ENCODE measurements at places on chromosomes 6 and 20. TPM values are rescaled to one million over a fixed set of nuclear protein-coding genes. Genes with fewer than 3 reads are reported as not detected.

The HDGFL1 gene
- total RNA-seq, result not detected

The MYLIP gene
- total RNA-seq, result 18.4 TPM

The COL10A1 gene
- total RNA-seq, result not detected

The SEMG1 gene
- total RNA-seq, result not detected

The HLA-DOA gene
- total RNA-seq, result 14.0 TPM

The IFNGR1 gene
- 42.4 TPM for total RNA-seq

The PDE7B gene
- 0.54 TPM for total RNA-seq

The COQ3 gene
- 2.9 TPM for total RNA-seq

The SAMD5 gene
- total RNA-seq, result not detected

The TP53TG5 gene
- total RNA-seq, result 0.16 TPM

The SERPINB6 gene
- total RNA-seq, result 43.5 TPM

The POU5F1 gene
- total RNA-seq, result not detected

Measured in T-cell (primary cell).